NCI-H774 (cell line): ENCODE measurements at places on chromosomes 4 and X.
A peak's percentile ranks its signal among the peaks of the same experiment; 100 is the strongest.

DNA sequence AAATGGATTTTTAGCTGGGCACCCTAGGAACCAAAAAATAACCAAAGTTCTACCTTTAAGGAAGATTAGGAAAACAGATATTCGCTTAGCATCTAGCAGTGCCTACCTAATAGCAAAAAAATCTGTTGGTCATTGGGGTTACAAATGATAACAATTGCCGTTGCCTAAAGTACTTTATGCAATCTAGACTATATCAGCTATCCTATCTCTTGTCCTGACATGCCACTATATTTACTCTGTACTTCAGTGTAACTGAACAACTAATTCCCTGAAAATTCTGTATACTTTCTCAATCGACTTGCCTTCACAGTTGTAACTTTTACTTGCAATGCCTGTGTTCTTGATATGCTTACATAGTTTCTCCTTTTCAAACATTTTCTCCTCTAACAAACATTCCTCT, 282.9 kb upstream of the PCDH7 start:
- no peak for DNase-seq

DNA sequence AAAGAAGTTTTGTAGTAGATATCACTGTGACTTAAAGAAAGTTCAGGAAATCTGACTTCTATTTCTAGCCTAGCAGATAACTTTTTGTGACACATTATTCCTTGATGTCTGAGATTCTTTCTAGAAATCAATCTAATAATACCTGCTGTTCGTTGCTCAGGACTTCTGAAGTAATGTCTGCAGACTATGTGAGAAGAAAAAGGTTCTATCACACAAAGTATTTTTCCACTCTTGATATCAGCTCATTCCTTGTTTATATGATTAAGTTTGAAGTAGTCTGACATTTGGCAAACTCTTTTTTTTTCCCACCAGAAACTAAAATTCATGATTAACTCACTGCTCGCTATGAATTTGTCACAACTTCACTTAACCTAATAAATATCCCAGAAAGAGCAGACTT, 56.6 kb downstream of the TLL1 start:
- DNase-seq, result no peak

DNA sequence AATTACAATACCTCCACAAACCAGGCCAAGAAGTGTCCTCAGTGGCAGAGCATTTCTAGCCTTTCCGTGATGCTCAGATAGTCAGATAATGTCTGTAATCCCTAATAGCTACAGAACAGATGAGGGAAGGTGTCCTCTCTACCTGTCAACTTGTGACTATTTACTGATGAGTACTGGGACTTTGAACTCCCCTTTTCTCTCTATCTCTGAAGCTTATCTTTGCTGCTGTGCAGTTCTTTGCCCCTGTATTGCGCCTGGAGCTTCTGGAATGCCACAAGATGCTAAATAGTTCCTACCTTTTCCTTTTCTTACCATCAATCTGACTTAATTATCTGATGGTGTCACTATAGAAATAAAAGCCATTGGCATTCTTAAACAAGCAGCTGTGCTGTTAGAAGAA, 30.5 kb downstream of the FGF2 start:
- no peak for DNase-seq

DNA sequence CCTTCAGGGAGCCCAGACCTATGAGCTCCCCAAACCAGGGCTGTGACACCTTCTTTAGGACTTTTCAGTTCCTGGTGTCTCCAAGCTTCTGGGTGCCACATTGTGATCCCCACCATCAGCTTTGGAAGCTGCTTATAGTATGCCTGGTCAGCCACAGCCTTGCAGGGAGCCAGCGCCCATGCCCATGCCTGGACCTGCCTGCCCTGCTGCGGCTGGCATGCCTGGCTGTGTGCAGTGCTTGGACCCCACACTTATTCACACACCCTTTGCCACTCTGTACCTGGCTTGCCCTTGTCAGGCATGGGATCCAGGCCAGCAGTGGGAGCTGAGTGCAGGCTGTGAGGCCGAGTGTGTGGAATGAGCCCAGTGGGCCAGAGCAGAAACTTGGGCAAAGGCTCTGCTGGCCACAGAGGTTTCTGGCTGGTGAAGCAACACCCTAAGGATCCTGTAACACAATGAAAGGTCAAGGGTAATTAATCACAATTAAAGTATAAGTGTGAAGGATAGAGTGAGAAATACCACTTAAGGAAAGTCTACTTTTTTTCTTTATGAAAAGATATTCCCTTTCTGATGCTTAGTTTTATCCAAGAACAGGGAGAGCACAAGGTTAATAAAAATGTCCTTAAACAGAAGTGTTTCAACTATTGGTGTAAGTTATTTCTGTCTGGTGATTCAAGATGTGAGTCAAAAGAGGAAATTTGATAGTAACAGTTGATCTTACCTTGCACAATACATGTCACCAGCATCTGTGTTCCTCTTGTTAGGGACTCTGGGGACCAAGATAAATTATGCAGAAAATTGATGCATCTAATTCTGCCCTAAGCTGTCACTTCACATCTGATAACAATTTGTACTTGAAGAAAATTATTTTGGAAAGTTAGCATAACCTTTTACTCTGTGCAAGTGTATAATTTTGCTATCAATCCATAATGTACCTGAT, 161.8 kb downstream of the FAM47A start:
- no peak for DNase-seq

GRCh38 chr4:108683479-108683878, 33.1 kb downstream of the OSTC start:
- DNase-seq, result no peak

GRCh38 chrX:13345438-13345837, 25.6 kb upstream of the ATXN3L start:
- DNase-seq, result no peak

DNA sequence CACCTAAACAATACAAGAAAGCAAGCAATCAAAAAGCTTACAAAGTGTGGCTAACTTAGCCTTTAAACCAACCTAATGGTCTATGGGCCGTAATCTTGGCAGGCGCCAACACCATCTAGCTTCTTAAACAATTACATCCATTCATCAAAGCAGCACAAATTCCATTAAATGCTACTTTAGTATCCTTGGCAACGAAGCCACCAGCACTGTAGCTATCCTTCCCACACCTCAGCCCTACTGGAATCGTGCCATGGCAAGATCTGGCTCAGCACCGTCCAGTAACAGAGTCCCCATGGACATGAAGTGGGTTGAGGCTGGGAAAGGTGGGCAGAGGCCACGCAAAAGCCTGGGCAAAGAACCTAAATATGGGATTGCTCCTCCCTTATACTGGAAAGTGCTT, 91.6 kb upstream of the MAP3K15 start:
- DNase-seq, result no peak

GRCh38 chr4:38896940-38897339, 29.3 kb downstream of the FAM114A1 start:
- DNase-seq, result no peak

- DNase-seq, result no peak
Measured at GRCh38 chr4:924107-925096, 7.7 kb downstream of the GAK start.

DNA sequence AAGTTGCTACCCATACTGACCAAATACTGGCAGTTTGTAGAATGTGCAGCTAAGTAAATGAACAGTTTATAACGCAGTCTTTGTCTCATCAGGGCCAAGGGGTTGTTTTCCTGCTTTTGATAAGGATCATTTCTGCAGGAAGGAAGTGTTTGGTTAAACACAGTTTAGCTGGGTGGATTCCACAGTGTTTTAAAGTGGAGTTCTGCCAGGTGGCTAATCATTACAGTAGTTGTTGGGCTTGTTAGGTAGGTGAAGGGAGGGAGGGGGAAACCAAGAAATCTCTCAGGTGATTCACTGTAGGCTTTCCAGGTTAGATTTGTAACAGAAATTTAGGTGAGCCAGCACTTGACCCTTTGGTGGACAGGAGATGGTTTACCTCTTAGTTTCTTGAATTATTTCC, 58.1 kb downstream of the FNIP2 start:
- DNase-seq, result no peak

GRCh38 chrX:13659063-13659462, 6.1 kb downstream of the TCEANC start:
- DNase-seq, result no peak

DNA sequence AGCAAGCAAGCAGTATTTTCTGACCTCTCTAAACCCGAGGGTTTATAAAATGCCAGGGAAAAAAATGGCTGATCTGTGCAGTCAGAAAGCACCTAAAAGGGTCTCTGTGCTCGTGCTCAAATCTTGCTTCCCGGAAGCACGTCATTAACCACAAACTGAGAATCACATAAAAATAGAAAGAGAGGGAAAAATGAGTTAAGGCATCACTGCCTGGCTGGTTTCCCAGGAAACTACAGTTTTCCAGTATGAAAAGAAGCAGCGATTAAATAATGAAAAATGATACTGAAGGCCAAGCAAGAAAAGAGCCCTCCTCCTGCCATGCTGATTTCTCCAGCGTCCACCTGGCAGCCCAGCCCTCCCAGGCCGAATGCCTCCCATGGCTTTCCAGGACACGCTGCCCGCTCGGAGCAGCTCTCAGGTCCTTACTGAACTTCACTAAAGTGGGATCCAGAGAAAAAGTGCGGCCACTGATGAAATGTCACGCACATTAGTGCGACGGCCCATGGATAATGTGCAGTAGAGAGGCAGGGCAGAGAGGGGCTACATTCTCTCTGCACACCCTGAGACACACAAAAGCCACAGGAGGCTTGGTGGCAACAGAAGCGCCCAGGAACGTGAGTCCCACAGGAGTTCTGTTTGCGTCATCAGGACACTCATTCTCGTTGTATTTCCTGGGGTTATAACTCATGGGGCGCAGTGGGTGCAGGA, 80.4 kb downstream of the WFS1 start:
- no peak for DNase-seq

- DNase-seq, result no peak
Measured at GRCh38 chr4:61938250-61938846, 738.2 kb downstream of the ADGRL3 start.

- no peak for DNase-seq
Measured at GRCh38 chr4:107922486-107923473, 8.6 kb upstream of the CYP2U1 start.

DNA sequence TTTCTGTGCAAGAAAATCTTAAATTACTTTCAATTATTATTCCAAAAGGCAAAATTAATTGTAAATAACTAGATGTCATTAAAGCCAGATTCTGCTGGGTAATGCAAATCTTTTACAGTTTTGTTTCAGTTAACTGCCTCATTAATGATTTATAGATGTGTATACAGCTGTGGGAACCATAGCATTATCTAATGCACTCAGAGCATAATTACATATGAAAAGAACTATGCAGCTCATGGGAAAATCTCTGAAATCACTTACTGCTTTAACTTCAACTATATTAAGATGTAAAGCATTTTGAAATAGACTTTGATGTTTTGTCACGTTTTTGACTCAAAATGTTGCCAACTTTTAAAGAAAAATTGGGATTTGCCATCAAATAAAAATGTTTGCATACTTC, 630.3 kb upstream of the KLHL4 start:
- peak; percentile 6 for DNase-seq

- DNase-seq, result no peak
Measured at GRCh38 chr4:144905286-144905685, 192.7 kb downstream of the ANAPC10 start.

DNA sequence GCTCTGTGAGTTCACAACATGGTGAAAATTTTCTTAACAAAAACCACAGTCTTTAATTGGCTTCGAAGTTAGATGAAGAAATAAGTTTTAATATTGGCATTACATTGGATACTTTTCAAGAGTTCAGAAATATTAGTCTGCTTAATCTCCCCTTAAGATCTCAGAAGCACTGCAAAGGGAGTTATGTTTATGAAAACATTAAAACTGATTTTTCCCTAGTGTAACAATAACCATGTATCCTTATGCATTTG, 1.5 kb downstream of the SETD7 start:
- DNase-seq, result no peak

- no peak for DNase-seq
Measured at GRCh38 chr4:94671113-94671512, 86.6 kb upstream of the BMPR1B start.

DNA sequence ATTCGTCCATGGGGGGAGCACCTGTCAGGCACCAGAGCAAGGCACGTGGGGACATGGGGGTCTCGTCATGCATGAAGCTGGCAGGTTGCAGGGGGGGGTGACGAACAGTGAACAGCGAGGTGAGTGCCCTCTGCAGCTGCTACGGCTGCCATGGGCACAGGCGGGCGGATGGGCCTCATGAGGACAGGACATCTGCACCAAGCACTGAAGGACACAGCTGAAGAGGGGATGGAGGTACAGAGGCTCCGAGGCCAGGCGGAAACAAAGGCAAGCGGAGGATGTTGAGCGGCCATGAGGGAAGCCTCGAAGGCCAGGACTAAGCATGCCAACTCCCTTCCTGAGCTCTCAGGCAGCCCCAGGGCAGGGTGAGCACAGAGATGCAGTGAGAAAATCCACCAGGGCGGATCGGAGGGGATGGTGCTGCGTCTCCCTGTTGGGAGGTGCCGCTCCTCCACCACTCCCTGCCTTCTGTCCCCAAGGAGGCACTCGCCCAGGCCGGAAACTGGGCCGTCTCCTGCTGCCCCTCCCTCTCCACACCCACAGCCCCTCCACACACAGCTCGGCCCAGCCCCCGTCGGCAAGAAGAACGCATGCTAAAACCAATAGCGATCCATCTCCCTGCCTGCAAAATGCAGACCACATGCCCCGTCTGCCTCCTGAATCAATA, 24.6 kb downstream of the ABLIM2 start:
- no peak for DNase-seq

DNA sequence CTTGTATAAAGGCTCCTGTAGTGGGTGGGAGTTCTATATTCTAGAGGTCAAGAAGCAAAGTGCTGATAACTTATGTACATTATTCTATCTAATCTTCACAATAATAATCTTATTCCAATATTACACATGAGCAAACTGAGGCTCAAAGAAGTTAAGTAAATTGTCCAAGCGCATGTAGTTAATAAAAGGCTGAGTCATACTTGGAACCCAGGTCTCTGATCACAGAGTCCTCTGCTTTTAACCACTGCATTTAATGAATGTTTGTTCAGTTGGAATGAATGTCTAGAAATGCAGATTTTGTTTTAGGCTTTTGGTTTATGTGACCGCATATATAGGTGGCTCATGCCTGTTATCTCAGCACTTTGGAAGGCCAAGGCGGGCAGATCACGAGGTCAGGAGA, 88.4 kb upstream of the PAQR3 start:
- no peak for DNase-seq

DNA sequence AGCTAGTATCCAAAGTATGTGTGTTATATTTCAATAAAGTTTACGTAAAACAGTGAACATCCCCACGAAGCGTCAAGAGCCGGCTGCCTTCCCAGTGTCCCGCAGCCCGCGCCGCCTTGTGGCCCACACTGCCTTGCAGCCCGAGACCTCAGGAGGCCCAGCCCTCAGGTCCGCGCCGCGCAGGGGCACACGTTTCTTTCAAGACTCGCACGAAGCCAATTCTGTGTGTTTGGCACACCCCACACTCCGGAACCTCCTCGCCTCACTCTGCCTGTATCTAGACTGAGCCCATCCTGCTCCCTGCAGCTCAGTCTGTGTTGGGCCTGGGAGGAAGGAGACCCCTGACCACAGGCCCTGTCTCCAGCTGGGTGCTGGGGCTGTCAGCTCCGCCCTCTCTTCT, 5.8 kb downstream of the LRPAP1 start:
- DNase-seq, result no peak

- DNase-seq, result no peak
Measured at GRCh38 chrX:129593137-129593536, 53.1 kb downstream of the OCRL start.

- DNase-seq, result no peak
Measured at GRCh38 chr4:17173300-17173699, 274.9 kb upstream of the LDB2 start.
